ENCODE measurements at places on chromosomes 6 and 20. TPM values are rescaled to one million over a fixed set of nuclear protein-coding genes. Genes with fewer than 3 reads are reported as not detected.
A peak's percentile ranks its signal among the peaks of the same experiment; 100 is the strongest.

The L3MBTL3 gene
- 8.0 TPM for total RNA-seq

The SLC22A23 gene
- total RNA-seq, result 0.35 TPM

DNA sequence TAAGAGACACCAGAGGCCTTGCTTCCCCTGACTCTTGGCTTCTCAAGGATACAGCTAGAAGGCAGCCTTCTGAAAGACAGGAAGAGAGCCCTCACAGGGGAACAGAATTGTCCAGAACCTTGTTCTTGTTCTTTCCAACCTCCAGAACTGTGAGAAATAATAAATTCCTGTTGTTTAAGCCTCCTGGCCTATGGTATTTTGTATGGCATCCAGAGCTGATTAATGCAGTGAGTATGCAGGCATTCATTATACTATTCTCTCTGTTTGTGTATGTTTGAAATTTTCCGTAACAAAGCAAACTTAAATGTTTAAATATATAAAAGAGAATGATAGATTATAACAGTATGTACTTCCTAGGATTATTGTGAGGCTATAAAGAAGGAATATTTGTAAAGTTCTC is 903.4 kb upstream of the FLRT3 start:
- DNase-seq, result peak; percentile 18

- no peak for DNase-seq
Measured at GRCh38 chr20:44196271-44196670, 9.3 kb upstream of the JPH2 start.

- peak; percentile 72 for DNase-seq
Measured at GRCh38 chr20:50678169-50678898, 13.0 kb downstream of the RIPOR3 start.

GRCh38 chr6:145814035-145814500 is 527 bp downstream of the FBXO30 start:
- no peak for DNase-seq

DNA sequence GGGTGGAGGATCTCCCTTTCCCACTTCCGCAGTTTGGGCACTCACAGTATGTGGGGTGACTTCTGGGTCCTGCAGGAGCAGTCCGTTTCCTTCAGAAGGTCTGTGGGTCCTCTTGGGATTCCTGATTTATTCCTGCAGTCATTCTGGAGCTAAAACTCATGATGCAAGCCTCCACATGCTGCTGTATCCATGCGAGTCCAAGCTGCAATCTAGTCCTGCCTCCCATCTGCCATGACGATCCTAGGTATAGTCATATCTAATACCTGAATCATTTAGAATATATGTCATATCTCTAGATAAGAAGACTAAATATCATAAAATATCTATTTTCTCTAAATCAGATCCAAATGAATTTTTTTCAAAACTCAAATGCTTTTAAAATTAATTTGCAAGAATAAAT is 103.4 kb upstream of the AHI1 start:
- DNase-seq, result no peak

- DNase-seq, result no peak
Measured at GRCh38 chr6:161109366-161109765, 117.8 kb downstream of the MAP3K4 start.

GRCh38 chr20:41340327-41341055 is at the start of gene LPIN3:
TSS of gene LPIN3 (plus strand) at chr20:41340821. CDS start at chr20:41345804, 4,983 bp downstream.
- peak; percentile 85 for DNase-seq

DNA sequence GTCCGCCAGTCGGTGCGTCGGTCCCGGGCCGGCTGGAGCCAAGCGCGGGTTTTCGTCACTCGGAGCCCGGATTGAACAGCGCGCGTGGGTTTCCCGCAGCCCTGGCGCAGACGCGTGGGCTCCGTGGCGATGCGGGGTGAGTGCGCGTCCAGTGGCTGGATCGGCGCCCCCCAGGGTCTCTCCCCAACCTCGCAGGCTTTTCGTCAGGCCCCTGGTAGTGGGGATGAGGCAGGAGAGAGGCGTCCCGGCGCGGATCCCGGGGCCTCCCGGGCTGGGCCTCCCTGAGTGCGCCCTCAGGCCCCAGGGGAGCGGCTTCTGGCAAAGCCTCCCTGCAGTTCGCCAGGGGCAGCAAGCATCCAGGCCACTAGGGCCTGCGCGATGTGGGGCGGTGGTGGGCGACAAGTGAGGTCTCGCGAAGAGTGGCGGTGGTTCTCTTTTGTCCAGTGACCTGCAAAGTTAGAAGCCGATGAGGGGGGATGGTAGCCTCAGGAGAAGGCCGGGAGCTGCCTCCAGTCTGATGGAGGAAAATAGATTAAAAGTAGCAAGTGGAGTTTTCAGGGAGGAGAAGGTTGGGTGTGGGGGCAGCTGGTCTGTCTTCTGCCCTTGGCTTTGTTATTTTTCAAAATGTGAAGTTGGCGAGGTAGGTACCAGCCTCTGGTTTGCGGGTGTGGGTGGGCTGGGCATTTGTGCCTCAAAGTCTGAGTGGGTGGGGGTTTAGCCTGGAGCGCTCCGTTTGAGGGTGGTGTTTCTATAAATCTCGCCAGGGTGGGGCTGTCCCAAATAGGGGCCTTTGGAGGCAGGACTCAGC is 1.6 kb downstream of the TOX2 start:
- DNase-seq, result no peak

- peak; percentile 62 for DNase-seq
Measured at GRCh38 chr6:4913705-4914419, 90.0 kb downstream of the RPP40 start.

DNA sequence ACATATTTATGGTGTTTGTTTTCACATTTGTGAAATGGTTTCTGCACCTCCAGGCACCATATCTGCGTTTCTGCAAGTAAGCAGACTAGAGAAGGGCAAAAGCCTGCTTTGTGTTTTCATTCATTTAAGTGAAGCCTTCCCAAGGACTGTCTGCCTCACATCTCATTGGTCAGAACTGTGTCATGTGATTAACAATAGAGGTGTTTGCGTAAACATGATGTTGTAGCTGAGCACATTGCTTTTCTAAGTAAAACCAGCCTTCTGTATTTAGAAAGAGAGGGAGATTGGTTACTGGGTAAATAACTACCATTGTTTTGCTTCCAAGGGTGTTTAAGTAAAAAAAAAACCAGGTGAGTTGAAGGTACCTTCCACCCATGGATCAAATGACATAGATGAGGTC is 39.7 kb downstream of the SH3BGRL2 start:
- no peak for DNase-seq

DNA sequence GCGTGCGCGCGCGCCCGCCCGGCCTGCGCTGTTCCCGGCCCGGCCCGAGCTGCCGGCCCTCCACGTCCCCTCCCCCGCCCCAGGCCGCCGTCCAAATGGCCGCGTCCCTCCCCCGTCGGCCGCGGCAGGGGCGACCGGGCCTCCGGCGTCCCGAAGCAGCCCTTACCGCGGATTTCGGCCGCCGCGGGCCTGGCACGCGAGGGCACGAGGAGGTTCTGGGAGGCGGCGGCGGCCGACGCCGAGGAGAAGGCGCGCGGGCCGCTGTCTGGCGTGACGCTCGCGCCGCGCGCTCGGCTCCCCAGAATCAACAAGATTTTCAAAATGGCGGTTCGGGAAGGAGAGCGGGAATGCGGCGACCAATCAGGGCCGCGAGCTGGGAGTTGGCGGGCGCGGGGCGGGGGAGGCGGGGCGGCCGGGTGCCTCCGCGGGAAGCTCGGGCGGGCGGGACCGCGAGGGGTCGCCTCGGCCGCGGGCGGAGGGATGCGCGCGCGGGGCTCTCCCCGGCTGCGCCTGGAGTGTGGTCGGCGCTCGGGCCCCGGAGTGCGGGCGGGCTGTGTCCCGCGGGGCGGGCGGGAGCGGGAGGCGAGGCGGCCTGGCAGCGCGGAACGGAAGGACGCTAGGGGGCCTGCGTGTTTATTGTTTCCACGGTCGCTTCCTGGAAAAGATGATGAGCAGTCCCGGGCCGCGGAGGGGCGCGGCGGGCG is at the start of gene DEK:
TSS of gene DEK (minus strand) at position 312 of the 704 bp plus-strand sequence. CDS start 543 bp downstream, outside the sequence.
- DNase-seq, result peak; percentile 40

DNA sequence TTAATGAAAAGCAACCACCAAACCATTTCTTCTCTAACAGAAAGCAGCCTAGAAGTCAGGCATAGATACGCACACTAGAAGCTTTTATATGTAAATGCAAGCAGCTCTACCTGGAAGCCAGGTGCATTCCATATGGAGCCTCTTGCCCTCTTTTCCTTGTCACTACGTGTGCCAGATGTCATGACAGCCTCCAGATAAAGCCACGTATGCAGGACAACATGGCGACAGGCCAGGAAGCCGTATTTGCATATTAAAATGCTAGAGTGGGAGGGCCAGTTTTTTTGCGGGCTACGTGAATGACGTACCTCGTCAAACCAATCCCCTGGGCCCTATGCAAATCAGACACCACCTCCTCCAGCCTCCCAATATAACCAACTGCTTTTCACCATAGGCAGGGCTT is 308.1 kb upstream of the SPTLC3 start:
- no peak for DNase-seq

GRCh38 chr6:109236115-109237076 is 141.1 kb downstream of the CEP57L1 start:
- no peak for DNase-seq

All from renal cortical epithelial cell (primary cell).